ENCODE measurements at places on chromosomes 12 and 14.

DNA sequence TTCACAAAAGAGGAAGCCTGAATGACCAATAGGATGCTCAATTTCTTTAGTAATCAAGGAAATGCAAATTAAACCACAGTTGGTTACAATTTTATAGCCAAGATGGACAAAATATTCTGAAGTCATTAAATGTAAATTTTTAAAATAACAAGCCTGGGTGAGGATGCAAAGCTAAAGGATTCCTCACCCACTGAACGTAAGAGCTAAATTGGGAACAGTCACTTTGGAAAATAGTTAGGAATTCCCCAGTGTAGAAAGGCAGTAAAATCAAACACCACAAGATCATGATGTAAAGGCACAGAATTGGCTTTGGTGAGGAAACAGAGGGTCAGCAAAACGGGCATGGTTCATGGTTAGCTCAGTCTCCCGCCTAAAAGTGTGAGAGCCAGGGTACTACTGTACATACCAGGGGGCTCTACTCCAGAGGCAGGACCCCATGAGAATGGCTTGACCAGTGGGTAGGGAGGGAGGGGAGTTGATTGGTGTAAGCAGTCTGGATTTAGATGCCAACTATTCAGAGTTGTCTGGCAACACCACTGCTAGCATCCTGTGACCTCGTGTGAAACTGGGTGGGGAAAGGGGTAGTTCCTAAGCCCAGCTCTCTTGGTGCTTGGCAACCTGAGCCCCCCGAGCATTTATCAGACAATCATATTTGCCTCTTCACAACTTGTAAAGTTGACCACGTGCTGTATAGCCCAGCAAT lies 213.4 kb upstream of the EGLN3 start:
- DNase-seq = no peak

GRCh38 chr14:56975521-56975920 lies 165.2 kb upstream of the OTX2 start:
- DNase-seq = no peak

- DNase-seq = peak; percentile 55
Observed at GRCh38 chr14:103518422-103519042, 4.1 kb downstream of the CKB start.

DNA sequence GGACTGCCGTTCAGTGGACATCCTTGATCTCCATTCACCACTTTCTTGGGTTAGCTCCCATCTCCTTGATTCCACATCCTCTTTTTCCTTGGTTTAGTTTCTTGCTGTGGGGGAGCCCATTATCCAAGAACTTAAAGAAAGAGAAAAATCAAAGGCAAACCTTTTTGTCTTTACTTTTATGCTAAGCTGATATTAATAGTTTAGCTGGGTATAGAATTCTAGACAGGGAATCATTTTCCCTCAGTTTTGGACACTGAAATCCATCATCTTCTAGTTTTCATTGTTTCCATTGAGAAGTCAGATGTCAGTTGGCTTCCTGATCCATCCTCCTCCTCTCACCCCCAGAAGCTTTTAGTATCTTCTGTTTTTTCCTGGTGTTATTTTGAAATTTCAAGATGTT lies 8.8 kb upstream of the KIF26A start:
- no peak for DNase-seq

GRCh38 chr12:16331998-16332397 lies 15.4 kb upstream of the MGST1 start:
- DNase-seq = no peak

- DNase-seq = no peak
Observed at GRCh38 chr12:4866299-4866698, 43.4 kb upstream of the KCNA1 start.

DNA sequence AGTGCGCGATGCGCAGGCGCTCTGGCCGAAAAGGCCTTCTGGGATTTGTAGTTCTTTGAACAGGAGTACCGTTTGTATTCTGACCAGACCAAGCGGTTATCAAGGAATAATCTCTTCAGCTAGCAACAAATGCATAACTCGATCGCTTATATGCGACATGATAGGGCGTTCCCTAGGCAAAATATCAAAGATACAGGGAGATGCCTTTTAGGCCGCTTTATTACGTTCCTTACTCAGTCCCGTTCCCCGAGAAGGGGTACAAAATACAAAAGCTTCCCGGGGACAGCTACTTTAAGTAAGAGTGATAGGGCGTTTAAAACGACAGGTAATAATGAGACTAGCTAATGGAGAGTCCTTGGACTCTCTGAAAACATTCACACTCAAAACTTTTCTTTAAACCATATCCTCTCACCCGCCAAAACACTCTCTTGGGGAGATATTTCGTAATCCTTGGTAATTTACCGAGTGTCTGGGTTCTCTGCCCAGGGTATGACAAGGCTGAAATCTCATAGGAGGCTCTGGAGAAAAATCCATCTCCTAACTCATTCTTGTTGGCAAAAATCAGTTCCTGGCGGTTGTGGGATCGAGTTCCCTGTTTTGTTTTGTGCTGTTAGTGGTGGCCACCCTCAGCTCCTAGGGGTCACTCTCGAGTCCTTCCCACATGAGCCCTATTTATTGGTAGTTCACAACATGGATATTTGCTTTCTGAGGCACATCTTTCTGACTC lies 412 bp upstream of the SNW1 start:
- DNase-seq = no peak

DNA sequence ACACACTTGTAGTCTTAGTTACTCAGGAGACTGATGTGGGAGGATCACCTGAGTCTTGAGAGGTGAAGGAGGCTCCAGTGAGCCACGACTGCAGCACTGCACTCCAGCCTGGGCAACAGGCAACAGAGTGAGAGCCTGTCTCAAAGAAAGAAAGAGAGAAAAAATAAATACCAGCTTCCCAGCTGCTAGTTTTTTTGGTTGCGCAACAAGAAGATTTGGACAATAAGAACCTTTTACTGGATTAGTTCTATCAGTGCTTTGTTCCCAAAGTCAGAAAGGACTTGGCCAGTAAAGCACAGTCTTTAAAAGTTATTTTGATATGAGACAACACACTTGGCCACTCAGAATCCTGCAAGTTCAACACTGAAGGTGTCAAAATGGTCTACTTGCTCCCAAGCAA lies 768.1 kb upstream of the LRFN5 start:
- no peak for DNase-seq

DNA sequence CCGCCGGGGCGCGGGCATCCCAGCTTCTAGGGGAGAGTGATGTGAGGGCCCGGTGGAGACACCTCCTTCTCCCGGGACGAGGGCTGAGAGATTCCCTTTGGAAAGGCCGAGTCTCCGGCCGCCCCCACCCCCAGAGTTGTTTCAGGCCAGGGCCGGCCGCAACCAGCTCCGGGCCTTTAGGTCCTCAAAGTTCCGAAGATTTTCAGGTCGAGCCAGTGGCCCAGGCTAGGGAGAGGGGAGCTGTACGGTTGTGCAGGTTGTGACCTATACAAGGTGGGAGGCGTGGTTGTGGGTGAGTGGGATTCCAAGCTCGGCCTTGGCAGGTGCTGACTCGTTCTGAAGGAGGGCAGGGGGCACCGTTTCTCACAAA lies 18.4 kb upstream of the ANKRD33 start:
- no peak for DNase-seq

GRCh38 chr12:32431025-32431424 lies 31.7 kb downstream of the FGD4 start:
- no peak for DNase-seq

- DNase-seq = no peak
Observed at GRCh38 chr14:27077214-27077613, 479.4 kb upstream of the NOVA1 start.

DNA sequence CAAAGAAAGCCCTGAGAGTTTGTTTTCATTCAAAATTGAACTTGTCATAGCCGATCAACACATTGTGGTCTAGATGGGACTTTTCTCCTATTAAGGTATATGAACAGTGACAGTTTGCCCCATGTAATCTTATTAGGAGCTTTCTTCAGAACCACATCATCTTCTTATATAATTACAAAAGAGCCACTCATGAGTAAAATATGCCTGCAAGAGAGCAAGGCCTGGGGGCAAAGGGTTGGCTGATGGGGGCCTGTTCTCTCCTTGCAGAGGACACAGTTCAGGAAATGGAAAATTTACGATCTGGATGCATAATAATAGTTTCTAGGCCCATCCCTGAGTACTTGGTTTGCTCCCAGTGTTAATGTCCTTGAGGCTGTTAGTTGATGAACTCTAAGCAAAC lies 87.8 kb downstream of the FLRT2 start:
- DNase-seq = no peak

DNA sequence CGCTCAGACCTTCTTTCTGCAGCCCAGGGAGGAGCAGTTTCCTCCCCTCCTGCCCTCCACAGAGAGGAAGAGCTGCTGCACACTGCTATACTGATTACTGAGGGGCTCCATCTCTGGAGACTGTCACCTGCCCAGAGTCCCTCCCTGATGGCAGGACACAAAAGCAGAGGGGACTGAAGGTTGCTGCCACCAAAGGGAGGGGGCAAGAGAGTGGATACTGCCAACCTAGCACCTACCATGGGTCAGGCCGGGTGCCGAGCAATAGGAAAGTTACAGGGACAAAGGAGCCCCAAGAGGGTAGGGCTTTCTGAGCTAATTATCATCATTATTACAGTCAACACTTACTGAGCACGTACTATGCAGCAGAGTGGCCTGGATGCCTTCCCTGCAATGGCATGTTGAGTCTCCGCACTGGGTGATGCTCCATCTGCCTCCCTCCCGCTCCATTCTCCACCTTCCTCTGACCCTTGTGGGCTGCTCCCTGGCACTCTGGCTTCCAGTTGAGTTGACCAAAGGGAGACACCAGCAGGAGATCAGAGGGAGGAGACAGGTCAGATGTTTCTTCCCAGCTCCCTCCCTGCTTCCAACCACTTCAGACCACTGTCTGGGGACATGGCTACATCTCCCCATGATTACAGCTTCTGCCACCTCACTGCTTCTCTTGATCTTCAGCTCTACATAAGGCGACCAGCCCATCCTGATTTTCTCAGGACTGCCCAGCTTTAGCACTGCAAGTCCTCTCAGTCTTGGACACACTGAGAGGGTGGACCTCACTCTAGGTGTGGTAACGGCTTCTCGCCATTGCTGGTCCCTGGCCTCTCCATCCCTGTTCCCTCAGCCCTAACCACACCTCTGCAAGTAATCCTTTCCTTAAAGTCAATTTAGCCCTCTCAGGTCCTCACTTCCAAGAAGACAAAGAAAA lies 2.6 kb upstream of the KRT79 start:
- DNase-seq = peak; percentile 5

GRCh38 chr14:95255487-95255886 lies 64.2 kb downstream of the CLMN start:
- DNase-seq = no peak

DNA sequence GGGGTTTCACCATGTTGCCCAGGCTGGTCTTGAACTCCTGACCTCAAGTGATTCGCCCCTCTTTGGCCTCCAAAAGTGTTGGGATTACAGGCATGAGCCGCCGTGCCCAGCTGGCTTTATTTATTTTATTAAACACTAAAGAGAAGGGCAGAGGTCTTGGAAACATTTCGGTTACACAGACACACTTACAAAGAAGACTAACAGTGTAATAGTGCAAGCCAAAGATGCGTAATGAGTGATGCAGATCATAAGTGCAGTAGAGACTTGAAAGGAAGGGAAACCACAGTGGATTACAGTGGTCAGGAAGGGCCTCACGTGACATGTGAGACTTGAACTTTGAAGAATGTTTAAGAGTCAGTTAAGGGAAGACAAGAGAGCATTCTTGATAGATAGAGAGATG lies 33.9 kb upstream of the CDK17 start:
- peak; percentile 52 for DNase-seq

DNA sequence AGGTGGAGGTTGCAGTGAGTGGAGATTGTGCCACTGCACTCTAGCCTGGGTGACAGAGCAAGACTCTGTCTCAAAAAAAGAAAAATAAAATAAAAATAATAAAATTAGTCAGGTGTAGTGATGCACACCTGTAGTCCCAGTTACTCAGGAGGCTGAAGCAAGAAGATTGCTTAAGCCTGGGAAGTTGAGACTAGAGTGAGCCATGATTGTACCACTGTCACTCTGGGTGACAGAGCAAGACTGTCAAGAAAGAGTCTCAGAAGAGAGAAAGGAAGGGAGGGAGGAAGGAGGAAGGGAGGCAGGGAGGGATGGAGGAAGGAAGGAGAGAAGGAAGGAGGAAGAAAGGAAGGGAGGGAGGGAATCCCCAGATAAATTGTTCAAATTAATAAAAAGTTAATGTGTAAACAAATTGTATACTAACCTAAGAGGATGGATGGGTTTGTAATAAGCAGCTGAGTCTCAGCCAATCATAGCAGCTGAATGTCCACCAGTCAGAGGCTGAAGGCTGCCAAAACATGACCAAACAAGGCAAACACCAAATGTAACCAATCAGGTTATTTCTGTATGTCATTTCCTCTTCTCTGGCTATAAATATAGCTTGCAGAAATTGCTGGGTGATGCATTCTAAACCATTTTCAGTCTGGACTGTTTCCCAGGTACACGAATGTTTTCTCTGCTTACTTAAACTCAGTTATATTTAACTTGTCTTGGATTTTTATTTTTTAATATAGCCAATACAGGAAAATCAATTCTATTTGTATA lies 6.1 kb upstream of the CDCA4 start:
- DNase-seq = no peak

- DNase-seq = no peak
Observed at GRCh38 chr12:3231399-3231876, 154.3 kb downstream of the TSPAN9 start.

GRCh38 chr14:50970886-50971781 lies 26.9 kb upstream of the PYGL start:
- DNase-seq = no peak

GRCh38 chr12:64819816-64820402 lies 4.5 kb upstream of the TBC1D30 start:
- no peak for DNase-seq

- DNase-seq = no peak
Observed at GRCh38 chr14:97848317-97848980, 1051.3 kb downstream of the VRK1 start.

DNA sequence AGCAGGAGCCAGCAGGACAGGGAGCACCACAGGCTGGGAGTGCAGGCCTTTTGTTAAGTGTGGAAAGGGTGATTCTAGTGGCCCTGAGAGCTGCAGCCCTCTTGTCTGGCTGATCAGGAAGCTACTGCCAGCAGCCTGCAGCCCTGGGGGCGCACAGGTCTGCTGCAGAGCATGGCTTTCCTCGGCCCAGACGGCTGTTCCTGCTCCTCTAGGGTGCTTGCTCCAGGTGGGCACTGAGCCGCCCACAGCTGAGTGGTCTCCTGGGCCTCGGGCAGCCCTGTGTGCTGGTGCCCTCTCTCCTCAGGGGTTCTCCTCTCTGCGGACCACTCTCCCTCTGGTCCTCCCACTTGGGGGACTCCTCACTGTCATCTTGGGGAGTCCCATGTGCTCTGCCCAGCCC lies 18.9 kb downstream of the CCDC88C start:
- DNase-seq = no peak
